ENCODE measurements at places on chromosomes 5 and 9.

DNA sequence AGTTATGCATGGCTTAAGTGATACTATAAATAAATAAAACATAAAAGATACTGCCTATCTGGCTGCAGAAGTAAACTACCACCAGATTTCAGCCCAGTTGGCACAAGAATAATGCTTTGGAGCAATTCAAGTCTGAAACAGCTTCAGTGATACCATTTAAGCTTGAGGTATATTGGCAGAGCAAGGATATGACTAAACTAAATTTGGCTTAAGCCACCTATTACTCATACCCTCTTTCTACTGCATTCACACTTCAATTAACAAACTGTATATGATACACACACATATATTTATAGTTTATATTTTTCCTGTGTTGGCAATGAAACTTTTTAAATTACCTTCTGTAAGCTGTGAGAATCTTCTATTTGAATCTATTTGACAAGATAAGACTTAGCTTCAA lies 431.9 kb downstream of the ANXA1 start:
- DNase-seq: no peak

GRCh38 chr9:136673975-136674785 lies 11.5 kb downstream of the EGFL7 start:
- no peak for DNase-seq

GRCh38 chr5:164763206-164763605 lies 1257.8 kb downstream of the MAT2B start:
- DNase-seq: no peak

DNA sequence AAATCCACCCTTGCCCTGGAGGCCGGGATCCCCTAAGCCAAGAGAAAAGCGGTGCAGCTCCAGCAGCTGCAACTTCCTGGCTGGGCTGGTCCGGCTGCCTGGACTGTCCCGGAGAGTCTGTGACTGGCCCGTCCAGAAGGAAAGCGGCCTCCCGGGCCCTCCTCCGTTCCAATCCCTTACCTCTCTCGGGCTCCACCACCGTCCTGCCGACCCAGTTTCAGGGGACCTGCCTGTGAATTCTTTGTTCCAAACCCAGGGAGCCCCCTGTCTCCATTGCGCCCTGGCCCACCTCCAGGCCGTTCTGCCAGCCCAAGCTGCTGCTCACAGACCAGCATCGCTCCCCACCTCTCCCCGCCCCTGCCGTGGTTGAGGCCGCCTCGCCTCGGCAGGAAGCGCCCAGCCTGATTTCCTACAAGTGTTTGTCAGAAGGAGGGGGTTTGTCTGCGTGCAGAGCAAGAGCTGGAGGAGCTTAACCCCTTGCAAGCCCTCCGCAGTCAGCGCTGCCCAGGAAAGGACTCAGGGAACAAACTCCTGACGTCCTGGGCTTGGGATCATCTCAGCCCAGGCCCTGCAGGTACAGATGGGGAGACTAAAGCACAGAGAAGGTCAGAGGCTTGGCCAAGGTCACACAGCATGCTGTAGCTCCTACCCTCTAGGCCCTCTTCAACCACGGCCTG lies at the start of gene AKNA:
Gene AKNA (minus strand): TSS at position 303 of the 677 bp plus-strand sequence. CDS start 6,649 bp downstream, outside the sequence.
- peak; percentile 92 for DNase-seq

GRCh38 chr5:9148242-9148641 lies 397.6 kb downstream of the SEMA5A start:
- DNase-seq: no peak

DNA sequence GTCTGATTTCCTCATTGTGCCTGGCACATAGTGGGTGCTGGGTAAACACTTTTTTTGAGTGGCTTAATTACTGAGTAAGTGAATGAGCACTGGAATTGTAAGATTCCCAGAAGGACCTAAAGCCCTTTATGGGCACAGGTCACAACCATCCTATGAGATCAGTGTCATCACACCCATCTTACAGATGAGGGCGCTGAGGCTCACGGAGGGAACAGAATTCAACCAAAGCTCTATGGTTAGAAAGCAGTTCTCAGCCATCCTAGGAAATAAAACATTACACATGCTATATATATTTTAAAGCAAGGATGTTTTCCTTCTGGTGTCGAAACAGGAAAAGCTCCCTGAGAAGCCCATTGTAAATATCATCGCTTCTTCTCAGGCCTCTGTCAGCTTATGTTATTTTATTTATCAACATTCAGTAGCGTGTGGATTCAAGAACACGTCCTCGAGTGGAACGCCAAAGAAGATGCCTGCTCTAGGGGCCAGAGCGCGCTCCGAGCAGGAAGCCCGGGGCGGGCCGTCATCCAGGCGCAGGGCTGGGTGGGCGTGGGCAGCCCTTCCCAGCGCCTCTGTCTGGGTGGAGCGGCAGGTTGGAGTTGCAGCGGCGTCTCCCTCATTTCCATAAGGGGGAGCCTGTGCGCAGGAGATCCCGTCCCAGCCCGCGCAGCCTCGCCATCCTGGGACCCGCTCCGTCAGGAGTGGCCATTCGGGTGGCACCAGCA lies 155.8 kb upstream of the SMIM23 start:
- no peak for DNase-seq

DNA sequence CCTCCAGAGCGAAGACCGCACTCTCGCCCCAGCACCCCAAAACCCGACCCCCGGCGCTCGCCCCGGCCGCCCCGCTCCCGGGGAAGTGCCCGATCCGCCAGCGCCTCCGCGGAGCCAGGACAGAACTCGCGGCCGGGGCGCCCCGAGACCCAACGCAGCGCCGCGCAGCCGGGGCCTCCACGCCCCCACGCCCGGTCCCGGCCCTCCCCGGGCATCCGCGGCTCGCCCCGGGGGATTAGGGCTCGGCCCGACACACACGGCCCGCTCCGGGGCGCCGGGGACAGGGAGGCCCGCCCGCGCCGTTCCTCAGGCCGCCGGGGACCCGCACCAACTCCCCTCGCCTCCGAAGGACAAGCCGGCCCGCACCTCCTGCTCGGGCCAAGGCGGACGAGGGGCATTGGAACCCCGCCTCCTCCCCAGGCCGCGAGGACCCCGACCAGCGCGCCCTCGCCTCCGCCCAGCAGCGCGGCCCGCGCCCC lies 544 bp downstream of the FNBP1 start:
- DNase-seq: no peak

GRCh38 chr9:14687042-14687719 lies 6.1 kb downstream of the ZDHHC21 start:
- no peak for DNase-seq

DNA sequence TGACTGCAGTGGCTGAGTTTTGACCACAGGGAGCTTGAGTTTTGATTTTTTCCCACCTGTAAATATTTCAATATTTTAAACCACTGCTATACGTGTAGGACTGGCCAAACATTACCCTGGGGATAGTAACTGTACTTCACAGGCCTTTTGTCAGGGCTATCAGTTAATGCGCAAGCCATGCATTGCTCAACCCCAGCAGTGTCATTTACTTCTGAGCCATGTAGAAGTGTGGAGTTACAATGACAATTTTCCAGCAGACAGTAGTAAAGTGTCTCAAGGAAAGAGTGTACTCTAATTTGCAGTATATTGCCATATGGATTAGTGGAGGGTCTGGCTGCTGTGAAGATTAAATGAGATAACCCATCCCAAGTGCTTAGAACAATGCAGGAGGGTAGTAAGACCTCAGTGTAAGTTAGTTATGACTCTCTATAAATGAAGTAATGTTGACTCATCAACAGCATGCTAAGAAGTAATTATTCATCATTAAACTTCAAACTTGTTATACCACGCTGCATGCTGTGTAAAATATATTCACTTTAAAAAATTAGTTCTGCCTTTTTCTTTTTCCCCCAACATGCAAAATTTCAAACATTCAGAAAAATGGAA lies 489.2 kb downstream of the KDM4C start:
- no peak for DNase-seq

DNA sequence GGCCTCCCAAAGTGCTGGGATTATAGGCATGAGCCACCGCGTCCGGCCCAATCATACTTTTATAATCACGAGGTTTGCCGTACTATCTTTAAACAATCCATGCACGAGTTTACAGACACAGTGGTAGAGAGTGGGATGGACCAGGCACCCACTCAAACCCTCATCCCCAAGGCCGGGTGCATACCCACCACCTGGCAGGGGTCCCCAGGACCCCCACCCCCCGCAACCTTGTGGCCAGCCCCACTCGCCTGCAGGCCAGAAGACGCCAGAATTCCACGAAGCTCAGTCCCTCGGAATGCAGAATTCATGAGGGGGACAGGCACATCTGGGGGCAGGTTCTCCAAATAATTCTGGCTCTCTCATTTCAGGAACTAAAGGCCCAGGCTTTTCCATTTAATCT lies 17.1 kb downstream of the NACC2 start:
- DNase-seq: no peak

DNA sequence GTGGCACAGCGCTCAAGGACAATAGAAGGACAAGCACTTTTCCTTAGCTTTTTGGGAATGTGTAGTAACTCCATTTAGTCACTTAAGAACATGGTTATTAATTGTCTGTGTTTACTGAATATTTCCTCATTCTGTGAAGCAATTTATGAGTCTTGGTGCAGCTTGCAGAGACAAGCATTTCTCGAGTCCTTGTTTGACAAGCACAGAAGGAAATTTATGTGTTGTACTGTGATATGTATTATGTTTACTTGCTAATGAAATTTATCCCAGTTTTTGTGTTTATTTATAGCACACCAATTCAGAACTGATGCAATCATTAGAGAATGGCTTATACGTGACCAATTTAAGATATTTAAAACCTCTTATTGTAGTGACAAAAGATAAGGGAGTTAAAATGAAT lies 168.6 kb downstream of the PRELID2 start:
- DNase-seq: no peak

- DNase-seq: no peak
Measured at GRCh38 chr9:32385152-32385884, 875 bp downstream of the ACO1 start.

- no peak for DNase-seq
Measured at GRCh38 chr9:10571699-10572098, 41.1 kb downstream of the PTPRD start.

DNA sequence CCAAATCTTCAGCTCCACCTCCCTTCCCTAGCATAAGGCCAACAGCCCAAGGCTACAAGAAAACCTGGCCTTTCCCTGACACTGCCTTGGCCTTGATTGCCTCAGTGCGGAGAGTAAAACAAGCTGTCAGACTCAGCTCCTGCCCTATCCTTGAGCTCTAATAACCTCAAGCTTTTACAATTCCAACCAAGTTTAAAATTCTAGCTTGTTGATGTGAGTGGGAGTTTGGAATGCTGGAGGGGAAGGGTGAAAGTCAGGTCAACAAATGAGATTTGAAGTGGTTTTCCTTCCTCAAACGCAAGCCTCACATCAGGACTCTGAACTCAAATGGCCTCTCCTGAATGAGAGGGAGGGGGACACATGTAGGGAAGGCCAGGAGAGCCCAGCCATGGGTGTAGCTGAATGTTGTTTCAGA lies 197.0 kb upstream of the VLDLR start:
- DNase-seq: no peak

DNA sequence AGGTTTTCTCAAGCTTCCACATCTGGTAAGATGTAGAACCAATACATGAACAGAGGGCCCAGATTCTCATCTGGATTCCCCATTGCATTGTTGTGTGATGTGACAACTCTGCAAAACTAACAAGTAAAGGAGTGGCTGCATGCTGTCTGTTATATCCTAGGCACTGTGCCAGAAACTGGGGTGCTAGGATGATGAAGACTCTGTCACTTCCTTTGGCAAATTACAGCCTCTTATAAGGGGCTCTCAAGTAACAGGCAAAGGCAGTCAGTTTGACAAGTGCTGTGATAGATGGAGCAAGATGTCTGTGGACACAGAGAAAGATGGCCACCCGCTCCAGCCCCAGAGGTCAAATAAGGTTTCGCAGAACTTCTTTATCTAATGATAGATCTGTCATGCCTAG lies 115.7 kb downstream of the PAPPA start:
- DNase-seq: no peak
